Brain pericyte (primary cell): ENCODE measurements at places on chromosomes 1 and 21.

- no peak for DNase-seq
Observed at GRCh38 chr1:28801461-28801860, 10.5 kb upstream of the OPRD1 start.

DNA sequence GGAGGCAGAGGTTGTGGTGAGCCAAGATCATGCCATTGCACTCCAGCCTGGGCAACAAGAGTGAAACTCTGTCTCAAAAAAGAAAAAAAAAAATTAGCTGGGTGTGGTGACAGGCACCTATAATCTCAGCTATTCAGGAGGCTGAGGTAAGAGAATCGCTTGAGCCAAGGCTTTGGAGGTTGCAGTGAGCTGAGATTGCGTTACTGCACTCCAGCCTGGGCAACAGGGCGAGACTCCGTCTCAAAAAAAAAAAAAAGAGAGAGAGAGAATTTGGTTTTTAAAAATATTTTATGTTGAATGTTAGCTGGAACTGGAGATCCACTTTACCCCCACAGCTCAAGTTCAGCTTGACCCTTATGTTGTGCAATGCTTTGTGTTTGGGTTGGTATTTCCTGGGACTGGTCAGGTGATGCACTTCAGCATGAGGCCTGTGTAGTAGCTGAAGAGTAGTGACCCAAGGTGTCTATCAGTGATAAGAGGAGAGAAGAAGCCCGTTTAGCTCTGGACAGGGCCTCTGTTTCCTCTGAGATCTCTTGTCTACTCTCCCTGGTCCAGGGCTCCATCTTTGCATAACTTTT, 36.8 kb upstream of the MACF1 start:
- DNase-seq: no peak

DNA sequence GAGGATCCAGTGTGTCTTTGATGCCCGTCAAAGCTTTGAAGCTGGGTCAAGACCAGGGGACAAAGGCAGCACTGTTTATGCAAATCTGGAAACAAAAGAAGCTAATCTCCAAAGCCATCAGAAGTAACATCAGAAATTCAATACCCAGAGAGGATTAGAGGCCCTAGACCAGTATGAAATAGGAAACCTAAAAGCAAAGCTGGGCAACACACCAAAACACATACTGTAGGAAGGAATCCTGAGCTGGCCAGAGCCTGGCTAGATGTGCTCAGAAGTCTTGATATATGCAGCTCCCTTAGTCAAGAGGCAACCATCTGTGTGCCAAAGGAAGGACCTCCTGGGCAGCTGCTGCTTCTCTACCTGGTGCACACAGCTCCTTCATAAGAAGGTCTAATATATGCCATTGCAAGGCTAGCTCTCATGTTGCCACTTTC, 12.3 kb downstream of the COLGALT2 start:
- DNase-seq: peak; percentile 17

DNA sequence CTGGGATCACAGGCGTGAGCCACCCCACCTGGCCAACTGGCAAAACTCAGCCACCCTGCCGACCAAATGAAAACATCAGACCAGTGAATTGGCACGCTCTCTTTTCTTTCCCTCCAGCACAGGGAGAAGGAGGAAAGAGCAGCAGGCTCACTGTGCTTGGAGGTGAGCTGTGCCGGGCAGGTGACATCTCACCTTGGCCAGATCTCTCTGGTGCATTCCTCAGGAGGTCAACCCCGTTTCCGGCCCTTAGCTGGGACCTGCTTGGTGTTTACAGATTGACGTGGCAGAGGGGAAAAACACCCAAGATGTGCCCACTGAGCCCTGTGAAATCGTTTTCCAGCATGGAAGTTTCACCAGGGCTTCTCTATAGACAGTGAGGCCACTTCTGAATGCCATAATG, 45.1 kb downstream of the TMEM51 start:
- no peak for DNase-seq
